ENCODE measurements at places on chromosomes 7 and 10. TPM values are rescaled to one million over a fixed set of nuclear protein-coding genes. Genes with fewer than 3 reads are reported as not detected.

Gene SFTPA1
- not detected for polyA plus RNA-seq

Gene LIPN
- polyA plus RNA-seq = not detected

Gene ZNF12
- polyA plus RNA-seq = 8.7 TPM

Gene BEND7
- polyA plus RNA-seq = not detected

Gene AS3MT
- 0.17 TPM for polyA plus RNA-seq

Gene TMEM225B
- 0.24 TPM for polyA plus RNA-seq

Gene TLX1
- not detected for polyA plus RNA-seq

Gene ALDH18A1
- 108 TPM for polyA plus RNA-seq

Gene GOLGA7B
- not detected for polyA plus RNA-seq

Data from GM12878 (cell line).